ENCODE measurements at places on chromosomes 2 and 18.

DNA sequence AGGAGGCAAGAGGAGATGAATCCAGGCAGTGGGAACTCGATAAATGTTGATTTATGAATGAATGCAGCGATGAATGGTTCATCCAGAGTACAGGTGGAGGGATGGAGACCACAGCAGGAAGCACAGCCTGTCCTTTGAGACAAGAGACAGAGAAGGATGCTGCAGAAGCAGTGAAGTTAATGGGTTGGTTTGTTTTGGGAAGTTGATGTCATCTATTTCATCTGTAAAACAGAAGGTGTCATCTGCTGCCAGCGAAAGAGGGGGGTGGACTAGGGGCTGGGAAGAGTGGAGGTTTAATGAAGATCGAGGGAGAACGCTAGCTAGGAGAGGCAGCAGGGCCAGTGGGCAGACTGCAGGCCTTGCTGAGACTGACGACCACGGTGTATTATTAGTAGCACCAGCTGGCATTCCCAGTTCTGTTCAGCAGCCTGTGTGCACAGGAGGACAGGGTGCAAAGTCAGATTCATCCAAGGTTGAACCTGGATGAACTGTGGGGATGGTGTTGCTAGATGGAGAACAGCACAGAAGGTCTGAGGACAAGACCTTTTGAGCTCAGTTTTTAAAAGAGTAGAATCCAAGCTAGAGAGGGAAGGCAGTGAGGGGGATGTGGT lies 120.3 kb upstream of the CAPN13 start:
- DNase-seq, result no peak

DNA sequence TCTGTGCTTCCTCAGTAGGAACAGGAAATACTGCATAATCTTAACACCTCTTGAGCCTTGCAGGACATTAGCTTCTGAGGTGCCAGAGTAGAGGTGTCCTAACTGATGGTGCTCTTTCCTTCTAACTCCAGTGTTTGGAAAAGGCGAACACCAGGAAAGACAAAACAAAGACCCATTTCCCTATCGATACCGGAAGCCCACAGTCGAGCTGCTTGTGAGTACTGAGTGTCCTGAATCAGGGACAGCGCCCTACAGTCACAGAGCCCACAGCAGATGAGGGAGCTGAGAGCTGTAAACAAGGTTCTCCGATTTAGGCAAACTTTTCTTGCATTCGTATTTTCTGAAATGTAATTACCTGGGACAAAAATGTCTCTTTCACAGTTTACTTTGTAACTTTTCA lies 50.7 kb downstream of the SLC14A2 start:
- no peak for DNase-seq

DNA sequence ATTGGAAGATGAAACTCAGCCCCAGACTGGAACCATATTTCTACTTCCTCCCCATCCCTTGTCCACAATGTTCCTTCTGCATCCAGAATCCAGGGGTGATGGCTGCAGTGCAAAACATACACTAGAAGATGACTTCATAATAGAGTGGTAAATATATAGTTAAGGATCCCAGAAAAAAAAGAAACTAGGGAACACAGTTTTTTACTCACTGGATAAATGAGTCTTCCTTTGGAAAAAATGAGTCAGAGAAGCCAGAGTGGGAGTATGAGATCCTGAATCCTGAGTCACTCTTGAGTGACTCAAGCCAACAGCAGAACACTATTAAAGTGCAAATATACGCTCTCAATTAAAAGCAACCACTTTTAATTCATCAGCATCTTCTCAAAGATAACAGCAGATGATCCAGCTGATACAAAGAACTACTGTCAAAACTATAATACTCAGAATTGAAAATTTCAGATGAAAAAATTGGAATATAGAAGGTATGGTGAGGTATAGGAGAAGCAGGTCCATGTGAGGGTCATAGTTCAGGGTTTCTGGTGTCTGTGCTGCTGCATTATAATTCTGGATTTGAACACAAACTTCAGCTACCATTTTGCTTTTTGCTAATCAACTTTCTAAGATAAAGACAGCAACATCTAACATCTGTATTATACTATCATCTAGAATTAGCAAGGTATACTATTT lies 987.2 kb upstream of the CDH2 start:
- DNase-seq, result no peak

DNA sequence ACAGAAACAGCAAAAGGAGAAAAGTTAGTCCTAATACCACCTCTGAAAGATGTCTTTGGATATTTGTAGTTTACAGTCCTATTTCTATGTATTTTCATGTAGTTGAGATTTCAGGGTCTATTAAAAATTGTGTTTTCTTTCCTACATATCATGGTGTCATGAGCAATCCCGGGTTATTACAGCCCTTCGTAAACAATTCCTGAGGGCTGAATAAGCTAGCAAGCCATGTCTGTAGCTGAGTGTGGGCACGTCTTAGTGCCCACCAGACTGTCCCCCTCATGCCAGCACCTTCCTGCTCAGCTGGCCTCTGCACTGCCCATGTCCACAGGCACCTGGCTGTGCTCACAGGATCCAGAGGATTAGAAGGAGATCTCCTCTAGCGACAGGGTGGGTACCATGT lies 60.6 kb downstream of the CTIF start:
- no peak for DNase-seq

DNA sequence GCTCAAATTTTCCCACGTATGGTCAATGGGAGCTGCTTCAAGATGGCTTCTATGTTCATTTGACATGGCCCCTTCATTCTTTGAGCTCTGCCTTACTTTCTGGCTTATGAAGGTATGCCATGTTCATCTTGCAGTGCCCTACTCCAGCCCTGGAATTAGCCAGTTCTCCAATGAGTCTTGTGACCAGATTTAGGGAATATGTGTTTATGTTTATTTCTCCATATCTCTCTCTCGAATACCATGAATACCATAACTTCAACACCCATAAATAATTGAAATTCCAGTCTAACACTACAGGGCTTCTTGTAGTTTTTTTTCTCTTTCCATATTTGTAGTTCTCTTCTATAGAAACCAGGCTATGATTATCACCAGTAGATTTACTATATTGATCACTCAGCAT lies 39.7 kb downstream of the EPB41L5 start:
- no peak for DNase-seq

DNA sequence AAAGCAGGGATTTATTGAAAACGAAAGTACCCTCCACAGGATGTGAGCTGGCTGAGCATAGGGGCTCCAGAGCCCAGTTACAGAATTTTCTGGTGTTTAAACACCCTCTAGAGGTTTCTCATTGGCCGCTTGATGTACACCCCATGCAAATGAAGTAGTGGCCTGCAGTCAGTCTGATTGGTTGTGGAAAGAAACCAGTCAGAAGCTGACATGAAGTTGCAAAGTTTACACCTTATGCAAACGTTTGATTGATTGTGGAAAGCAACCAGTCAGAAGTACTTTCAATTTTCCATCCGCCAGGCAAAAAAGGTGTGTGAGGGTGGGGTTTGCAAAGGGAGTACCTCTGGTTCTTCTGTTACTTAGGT lies 62.3 kb downstream of the VWA3B start:
- DNase-seq, result no peak

DNA sequence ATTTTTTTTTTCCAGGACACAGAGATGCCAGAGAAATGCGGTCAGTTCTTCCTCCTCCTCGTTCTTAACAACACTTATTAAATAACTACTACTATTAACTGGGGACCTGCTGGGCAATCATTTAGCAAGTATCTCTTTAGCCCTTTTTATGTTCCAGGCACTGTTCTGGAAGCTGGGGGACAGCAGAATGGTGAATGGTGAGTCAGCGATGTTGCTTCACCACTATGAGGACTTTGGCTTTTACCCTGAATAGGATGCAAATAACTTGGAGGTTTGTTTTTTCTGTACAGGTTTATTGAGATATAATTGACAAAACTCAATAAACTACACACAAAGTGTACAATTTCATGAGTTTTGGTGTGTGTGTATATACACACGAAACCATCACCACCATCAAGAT lies 179.9 kb upstream of the MSH6 start:
- no peak for DNase-seq

DNA sequence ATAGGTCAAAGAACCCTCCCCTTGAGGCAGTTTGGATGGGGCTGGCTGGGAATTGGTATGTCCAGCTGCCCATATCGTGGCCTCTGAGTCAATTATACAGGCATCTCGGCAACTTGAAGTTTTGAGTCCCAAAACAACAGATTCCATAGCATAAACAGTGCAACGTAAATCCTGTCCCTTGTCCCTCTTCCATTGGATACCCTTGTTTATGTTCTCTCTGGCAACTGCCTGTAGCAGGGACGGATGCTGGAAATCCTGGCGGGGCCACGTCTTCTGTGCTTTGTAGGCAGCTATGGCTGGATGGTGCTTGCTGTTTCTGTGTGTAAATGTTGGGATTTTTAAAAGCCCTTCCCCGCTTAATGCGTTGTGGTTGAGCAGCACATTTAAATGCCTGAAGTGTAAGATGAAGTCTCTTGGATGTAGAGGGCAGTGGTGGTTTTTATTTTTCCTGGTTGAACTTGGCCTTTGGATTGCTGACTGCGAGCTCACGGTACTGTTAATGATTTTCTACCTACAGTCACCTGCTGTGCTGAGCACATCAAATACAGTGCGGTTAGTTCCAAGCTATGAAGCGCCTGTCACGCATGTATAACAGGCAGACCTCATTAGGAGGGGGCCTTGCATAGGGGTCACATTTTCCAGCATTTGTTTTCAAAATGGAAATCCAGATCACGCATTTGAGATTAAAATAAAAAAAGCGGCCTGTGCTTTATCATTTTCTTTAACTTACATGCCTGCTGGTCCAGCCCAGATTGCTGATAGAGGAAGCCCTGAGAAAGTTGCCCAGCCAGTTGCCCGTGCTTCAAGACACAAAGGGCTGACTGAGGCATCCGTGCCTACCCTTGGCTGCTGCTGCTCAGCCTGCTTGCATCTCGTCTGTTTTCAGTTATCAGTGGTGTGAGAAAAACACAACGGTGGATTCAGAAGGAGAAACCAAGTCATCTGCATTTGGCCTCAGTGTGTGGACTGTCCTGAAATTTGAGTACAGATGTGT lies 84.7 kb downstream of the NEDD4L start:
- no peak for DNase-seq

- no peak for DNase-seq
Observed at GRCh38 chr2:140865837-140866236, 1265.0 kb downstream of the LRP1B start.

DNA sequence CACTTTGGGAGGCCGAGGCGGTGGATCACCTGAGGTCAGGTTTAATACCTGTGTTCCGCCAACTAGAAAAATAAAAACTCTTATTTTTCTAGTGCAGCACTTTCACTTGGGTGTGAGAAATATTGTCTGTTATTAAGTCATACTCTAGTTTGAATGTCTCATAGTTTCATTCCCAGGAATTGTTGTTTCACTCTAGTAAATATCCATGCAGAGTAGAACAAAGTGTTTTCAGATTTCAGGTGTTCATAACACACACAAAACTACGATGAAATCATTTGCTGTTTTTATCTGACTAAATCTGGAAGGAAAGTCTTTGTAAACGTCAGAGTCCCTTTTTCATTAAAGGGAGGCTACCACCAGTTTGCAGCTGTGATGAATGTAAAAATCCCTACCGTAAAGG lies 4.0 kb downstream of the FAM117B start:
- no peak for DNase-seq

DNA sequence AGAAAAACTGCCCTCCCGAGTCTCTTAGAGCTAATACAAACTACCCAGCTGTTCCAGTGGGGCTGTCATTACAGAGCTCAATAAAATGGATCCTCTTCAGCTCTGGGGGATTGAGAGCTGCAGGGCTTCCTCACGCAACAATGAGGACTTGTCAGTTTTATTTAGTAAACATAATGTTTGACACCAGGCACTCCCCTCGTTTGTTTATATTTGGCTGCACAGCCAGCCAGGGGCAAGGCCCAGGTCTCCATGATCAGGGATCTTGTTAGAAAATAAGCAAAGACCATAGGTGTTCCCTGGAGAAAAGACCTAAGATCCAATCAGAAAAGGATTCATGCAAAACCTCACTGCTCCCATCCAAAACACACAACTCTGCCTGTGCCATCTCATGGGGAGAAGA lies 158.2 kb downstream of the C1D start:
- DNase-seq, result no peak
